ENCODE measurements at places on chromosomes 7 and 10.

- no peak for DNase-seq
Measured at GRCh38 chr7:8175929-8176369, 86.0 kb downstream of the ICA1 start.

DNA sequence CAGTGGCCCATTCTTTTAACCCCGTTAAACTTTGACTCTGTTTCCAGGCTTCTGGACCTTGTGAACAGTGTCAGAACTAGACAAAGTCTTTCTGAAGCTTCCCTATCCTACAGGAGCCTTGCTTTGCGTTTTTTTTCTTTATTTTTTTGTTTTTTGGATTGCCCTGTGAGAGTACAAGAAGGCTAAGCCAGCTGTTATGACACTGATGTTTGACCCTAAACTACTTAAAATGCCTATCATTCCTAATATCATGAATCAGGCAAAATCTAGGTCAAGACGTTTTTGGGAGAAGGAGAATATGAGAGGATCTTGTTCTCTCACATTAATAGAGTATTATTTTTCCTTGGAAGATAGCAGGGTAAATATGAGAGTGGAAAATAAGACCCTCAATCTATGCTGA is 79.8 kb downstream of the EPDR1 start:
- no peak for DNase-seq

DNA sequence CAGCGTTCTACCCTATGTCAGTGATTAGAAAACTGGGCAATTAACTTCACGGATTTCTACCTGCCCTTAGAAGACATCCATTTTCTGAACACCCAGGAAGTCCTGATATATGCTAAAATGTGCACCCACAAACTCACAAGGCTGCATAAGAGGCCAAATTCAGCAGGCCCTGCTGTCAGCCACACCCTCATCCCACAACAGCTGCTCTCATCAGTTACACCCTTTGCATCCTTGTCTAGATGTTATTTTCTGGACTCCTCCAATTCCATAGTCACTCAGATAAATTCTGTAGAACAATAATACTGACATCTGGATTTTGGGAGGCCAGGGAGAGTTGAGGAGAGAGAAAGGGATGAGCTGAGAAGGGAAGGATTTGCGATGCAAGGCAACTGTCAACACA is 208.9 kb downstream of the TAX1BP1 start:
- no peak for DNase-seq

DNA sequence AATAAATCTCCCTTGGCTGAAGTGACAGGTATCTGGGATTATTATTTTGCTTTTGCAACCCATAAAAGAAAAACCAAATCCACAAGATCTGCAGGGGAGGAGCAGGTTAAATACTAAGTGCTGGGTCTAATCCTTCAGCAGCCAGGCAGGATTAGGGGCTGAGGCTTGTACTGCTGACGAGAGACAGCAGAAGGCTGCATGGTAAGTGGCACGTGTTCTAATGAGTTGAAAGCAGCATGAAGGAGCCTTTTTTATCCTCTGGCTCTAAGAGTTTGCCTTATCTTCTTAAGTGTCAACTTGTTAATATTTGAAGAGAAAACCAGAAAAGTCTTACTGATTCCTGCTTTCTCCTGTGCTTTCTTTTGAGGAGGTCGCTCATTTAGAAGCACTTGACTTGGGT is 50.0 kb downstream of the LYZL2 start:
- DNase-seq, result no peak

DNA sequence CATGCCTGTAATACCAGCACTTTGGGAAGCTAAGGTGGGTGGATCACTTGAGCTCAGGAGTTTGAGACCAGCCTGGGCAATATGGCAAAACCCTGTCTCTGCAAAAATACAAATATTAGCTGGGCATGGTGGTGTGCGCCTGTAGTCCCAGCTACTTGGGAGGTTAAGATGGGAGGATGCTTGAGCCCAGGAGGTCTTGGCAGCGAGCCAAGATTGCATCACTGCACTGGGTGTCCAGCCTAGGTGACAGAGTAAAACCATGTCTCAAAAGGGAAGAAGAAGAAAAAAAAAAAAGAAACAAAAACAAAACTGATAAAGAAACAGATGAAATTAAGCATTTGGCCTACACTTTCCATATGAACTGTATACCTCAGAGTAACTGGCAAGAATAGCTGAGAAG is 319.2 kb downstream of the PARD3 start:
- no peak for DNase-seq

- DNase-seq, result no peak
Measured at GRCh38 chr7:7563813-7564212, 2.9 kb upstream of the MIOS start.

DNA sequence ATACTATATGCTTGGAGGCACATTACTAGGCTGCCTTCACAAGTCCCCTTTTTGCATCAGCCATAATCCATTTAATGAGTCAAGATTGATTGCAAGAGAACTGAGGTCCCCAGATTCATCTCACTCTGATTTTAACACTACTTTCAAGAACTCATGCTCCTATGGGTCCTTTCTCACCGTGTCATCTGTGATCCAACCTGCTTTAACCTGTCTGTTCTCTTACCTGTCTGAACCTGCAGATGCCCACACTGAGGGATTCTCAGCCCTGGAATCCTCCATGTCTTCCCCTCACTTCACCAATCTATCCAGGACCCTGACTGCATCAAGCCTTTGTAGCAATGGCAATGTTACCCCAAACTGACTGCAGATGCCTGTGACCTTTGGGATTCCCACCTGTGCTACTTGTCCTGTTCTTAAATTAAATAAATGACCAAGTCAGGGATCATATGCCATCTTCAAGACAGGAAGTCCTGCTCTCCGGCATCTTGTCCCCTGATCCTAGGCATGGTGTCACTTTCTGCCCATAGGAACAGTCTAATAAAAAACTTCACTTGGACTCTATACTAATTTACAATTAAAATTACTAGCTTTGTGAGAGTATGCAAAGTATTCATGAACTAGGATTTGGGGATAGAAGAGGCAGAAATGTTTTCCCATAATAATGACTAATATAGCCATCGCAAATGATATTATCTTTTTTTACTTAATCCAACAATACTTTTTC is 25.9 kb upstream of the GOT1 start:
- DNase-seq, result no peak

DNA sequence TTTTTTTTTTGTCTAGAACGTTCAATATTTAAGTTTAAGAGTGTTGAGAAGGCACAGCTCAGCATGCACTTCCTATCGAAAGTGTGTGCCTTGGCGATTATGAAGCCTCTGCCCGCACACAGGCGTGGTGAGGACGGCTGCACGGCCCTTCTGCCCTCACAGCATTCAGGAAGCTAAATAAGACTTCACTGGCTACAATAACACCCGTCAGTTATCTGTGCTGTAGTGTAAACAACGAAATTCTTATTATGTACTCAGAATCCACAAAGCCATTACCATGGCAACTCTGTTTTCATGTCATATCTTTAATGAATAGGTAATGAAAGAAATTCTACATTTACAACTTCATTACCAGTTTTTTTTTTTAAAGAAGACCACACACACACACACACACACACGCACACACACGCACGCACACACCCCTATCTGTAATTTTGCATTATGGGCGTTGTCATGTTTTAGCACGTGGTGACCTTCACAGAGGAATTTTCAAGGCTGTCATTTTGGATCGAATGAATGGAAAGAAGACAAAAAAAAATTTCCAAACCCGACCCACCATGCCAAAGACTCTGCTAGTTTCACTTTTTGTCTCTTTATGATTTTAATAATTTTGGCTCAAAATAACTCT is 254.8 kb upstream of the CTBP2 start:
- DNase-seq, result no peak

- no peak for DNase-seq
Measured at GRCh38 chr10:127159648-127160245, 36.6 kb downstream of the INSYN2A start.

DNA sequence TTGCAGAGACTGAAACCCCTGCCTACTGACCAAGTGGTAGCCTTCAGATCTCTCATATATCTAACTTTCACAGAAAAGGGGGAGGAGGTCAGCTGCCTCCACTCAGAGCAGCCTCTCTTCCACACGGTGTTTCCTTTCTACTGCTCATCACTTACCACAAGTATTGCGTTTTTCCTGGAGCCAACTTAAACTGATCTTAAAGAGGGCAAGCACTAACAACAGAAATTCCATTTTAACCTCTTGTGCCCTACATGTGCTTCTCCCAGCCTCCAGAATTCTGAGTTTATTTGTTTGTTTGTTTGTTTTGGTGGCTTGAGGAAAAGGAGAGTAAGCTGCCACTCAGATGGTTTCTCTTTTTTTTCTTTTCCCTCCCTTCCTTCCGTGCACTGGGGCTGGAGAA is 19.1 kb downstream of the SKIDA1 start:
- DNase-seq, result no peak

DNA sequence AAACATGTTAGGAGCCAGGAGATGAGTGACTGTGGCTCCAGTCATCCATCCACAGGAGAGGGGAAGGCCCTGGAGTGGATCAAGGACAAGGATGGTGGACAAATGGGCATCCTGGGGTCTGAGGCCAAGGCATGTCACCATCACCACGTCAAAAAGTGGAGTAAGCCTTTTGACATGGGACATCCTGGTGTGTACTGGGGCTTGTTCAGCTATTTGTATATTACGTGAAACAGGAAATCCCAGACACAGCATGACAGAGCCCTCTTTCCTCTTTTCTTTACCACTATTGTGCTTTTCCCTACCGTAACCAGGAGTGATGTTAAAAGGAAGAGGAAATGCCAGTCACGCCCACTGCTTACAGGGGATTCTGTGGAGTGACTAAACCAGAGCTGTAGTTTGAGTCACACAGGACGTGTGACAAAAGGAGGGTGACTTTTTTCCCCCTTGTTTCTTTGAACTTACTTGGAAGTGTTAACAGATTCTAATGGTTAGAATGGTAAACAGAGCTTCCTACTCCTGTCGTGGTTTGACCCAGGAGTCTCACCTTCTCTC is 15.4 kb downstream of the ACSL5 start:
- DNase-seq, result peak; percentile 70

GRCh38 chr7:26813432-26813831 is 51.0 kb downstream of the SKAP2 start:
- DNase-seq, result no peak

GRCh38 chr10:59910867-59911266 is 4.5 kb upstream of the CCDC6 start:
- no peak for DNase-seq

GRCh38 chr7:18408461-18408860 is 87.1 kb upstream of the HDAC9 start:
- DNase-seq, result no peak

DNA sequence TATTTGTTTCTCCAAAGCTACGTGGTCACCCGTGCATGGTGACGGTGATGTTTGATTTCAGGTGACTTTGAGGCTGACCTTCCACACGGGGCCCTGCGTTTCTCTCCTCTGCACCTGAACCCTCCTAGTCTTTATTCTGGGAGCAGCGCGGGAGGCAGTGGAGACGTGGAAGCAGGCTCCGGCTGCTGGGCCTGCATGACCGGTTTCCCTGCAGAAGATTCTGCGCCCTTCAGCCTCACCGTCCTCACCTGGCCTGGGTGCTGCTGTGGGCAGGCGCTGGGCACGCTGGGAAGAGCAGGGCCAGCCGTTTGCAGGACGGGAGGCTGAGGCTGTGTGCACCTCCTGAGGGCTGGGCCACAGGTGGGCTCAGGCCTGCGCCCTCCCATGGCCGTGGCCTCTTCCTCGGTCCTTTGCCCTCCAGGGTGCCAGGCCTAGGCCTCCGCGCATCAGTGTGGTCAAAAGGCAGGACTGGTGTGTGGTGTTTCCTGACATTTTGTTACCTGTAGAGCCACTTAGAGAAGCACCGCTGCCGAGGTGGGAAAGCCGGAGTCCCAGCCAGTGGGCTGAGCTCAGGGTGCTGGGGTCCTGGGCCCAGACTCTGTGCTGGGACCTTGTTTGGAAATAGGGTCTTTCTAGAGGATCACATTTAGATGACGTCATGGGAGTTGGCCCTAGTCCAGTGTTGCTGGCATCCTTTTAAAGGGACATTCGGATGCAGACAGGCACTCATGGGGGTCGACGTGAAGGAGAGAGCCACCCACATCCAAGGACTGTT is 478.3 kb downstream of the DNAJB6 start:
- DNase-seq, result no peak

Data from CD4-positive, alpha-beta T cell treated with Interleukin-4 for 4 hours (primary cell).